ENCODE measurements at places on chromosomes 4 and X.

- DNase-seq = no peak
Observed at GRCh38 chrX:13790206-13791131, 26.4 kb downstream of the GPM6B start.

DNA sequence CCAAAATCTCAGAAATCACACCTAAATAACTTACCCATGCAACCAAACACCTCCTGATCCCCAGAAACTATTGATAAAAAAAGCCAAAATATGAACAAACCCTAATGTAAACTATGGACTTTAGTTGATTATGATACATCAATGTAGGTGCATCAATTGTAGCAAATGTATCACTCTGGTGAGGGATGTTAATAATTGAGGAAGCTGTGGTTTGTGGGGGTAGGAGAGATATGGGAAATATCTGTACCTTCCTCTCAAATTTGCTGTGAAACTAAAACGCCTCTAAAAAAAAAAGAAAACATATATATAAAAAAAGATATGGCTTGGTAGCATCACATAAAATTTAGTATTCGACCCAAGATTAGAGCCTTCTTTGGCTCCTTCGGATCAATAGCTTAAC is 144.3 kb upstream of the CPEB2 start:
- DNase-seq = no peak

DNA sequence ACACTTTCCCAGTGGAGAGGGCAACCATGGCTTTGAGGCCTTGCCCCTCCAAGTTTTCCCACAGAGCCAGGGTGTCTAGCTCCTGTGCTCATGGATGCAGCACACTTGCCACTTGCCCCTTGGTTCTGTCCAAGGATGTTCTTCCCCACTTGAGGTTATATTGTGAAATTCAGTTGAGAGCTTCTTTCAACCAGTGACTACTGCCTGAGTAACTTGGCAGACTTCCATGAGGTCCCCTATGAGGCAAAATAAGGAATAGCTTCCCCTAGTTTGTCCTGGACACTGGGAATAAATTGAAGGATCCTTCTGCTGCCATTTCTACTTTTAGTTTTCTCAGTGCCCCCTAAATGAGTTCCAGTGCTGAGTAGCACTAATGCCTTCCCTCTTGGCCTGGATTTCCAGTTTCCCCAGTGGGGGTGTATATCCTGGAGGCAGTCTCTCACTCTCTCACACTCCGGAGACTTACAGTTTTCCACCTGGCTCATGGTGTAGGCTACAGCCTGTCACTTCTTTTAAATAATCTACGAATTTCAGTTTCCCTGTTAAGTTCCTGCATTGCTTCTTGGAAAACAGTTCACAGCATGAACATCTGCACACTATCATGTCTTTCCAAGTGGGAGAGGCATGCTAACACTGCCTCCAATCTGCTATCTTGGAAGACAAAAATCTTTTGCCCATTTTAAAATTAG is 36.4 kb upstream of the ADH4 start:
- DNase-seq = no peak

DNA sequence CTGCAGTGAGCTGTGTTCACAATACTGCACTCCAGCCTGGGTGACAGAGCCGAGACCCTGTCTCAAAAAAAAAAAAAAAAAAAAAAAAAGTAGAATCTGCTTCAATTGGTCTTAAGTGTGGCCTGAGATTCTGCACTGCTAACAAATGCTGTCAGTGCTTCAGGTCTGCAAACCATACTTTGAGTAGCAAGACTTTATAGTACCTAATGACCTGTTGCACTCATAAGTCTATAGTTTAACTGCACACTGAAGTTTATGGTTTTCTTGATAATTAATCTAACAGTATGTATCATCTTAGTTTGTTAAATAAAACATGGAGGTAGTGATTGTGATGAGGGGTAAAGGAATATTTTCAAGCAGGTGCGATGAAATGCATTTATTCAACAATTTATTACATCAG is 135.6 kb downstream of the STAG2 start:
- DNase-seq = no peak

GRCh38 chrX:35562395-35562794 is 235.7 kb upstream of the MAGEB16 start:
- no peak for DNase-seq

GRCh38 chr4:76003620-76004019 is 3.7 kb downstream of the CXCL9 start:
- no peak for DNase-seq

GRCh38 chr4:143251779-143252178 is 67.1 kb downstream of the USP38 start:
- DNase-seq = no peak

DNA sequence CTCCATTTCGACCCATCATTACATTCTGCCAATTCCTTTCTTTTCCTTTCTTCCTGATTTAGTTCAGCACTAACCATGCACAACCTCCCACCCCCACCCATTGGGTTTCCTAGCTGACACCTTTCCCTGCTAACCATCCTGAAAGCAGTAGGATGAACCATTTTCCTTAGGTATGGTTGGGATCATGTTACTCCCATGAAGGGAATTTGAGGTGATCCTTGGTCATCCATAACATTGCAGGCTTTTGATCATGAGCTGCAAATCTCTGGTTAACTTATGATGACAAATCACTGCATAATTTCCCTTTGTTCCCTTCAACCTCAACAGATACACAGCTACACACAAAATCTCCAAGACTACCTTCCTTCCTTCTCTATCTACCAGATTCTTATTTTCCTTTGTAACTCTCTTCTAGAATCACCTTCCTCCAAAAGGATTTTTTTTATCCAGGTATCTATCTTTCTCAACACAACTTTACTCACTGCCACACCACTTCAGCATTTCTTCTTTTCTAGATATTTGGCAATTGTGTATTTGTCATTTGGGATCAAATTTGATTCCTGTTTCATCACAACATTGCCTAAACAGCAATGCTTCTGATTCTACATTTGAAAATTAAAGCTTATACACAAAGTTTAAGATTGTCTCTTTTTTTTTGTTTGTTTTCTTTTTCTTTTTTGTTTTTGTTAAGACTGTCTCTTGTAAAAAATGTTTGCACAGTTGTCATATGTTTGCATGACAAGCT is 145.1 kb downstream of the RBM47 start:
- DNase-seq = no peak

- no peak for DNase-seq
Observed at GRCh38 chrX:121260596-121261240, 213.3 kb downstream of the GLUD2 start.

DNA sequence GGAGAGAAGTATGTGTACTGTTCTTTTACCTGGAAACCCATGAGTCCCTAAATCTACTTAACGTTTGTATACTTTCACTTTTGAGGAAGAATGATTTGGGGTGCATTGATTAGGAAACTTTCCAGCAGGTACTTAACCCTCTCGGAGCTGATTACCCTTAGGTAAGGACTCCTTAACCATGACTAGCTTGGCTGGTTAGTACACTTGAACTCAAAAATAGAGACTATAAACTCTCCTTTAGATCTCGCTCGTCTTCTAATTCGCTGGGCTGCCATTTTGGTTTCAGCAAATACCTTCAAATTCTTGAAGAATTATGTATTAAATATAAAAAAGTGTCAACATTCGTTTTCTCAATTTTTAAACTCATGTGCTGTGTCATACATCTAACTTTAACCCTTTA is 2.0 kb downstream of the USP9X start:
- DNase-seq = no peak

DNA sequence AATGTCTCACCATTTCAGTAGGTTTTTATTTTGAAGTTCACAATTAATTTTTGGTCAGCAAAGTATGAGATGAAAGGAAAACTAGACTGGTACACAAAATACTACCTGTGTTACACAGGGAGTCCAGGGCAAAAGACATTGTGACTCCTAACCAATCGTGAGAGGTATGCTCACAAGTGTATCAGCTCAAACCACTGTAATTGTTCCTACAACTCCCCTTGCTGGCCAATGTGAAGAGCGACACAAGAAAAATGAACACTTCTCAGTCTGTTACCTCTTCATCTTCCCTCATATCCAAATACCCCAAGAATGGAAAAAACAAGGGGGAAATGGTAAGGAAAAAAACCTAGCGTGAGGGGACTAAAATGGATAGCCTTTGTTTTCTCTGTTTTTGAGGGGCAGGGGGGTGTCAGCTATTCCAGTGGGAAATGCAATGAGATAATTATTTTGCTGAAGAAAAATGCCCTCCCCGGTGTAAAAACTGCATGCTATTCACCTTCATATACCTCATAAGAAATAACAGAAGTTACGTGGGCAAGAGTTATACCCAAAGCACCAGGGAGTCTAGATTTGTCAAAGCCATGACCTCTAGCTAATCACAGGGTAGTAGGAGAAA is 30.6 kb upstream of the NSUN7 start:
- no peak for DNase-seq

DNA sequence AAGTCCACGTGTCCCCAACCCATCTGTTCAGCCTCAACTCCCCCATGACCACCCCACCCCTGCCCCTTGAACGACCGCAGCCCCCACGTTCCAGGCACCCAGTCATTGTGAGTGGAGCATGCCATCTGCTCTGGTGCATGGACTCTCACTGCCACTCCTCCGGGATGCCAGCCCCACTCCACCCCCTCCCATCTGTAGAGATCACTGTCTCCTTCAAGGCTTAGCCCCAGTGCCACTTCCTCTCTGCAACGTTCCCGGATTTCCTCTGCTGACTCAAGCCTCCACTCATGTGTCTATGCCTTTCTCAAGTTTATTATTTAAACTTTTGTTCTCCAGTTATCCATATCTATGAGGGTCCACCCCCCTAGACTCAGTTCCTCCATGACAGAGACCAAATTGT is 54.0 kb downstream of the MAML3 start:
- no peak for DNase-seq

GRCh38 chr4:77731656-77732055 is 87.5 kb downstream of the CNOT6L start:
- DNase-seq = no peak

DNA sequence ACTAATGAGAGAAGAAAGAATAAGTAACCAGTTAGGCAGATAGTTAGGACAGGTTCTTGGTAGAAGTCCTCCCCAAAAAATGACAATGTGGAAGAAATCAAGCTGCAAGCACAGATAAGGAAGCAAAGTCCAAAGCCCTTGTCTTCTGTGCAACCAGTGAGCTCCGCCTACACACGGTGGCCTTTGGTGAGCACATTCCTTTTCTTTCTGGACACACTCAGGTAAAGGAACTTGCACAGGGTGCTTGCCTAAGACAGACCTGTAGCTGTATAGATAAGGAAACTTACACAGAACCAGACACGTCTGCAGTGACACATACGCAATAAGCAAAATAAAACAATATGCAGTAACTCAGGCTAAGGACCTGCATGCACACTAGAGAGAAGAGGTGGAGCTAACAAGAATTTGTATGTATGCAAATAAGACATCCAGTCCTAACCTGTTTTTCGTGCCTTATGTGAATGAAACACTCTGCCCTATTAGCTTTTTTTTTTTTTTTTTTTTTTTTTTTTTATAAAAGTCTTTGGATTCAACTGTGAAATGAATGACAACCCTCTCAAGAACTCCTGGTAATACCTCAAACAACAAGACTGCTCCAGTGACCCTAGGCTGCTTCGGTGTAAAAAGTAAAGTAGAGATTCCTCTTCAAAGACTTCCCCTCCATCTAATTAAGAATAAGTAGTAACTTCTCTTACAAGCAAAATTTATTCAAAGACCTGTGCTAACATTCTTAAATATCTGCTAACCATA is 48.8 kb downstream of the UGT2B10 start:
- DNase-seq = no peak

- no peak for DNase-seq
Observed at GRCh38 chr4:166039822-166040221, 166.8 kb downstream of the TLL1 start.

- no peak for DNase-seq
Observed at GRCh38 chr4:171235521-171235920, 577.7 kb upstream of the GALNTL6 start.

DNA sequence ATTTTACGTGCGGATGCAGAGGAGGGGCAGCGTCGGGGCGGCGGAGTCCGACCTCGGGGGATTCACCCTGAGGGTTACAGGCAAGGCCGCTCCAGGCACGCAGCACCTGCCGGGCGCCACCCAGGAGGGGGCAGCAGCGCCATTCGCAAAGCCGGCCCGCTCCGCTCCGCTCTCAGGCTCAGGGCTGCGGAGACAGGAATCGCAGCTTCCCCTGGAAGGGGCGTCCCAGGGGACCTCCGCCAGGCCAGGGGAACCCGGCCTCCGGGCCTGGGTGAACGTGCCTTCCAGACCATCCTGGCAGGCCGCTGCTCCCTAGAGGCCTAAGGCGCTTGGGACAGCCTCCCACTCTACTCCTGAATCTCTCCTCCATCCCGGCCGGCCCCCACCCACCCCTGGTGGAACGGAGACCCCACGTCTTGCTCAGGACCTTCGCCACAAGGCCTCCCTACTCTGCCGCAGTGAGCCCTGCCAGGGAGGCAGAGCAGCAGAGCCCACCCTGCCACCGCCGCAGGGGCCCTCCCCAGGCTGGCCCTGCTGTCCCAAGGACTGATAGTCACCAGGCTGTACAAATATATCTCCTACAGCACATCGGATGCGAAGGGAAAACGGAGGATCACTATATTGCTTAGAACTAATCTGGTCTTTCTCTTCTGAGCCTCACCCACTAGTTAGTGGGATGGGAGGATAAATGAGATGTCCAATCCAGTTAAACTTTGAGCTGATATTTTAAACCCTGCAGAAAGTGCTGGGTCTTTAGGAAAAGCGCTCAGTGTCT is 115.0 kb downstream of the SMIM20 start:
- peak; percentile 12 for DNase-seq

DNA sequence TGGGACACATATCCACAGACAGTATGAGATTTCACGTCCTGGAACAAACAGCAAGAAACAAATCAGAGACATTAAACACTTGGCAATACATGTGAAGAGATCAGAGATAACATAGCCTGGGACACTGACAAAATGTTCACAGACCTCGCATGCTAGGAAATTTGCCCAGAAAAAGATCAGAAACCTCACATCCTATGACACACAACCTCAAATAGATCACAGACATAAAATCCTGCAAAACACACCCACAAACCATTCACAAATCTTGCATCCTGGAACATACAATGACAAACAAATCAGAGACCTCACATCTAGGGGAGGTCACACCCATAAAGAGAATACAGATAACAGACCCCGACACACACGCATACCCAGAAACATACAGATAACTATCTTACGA is 18.0 kb downstream of the SUV39H1 start:
- DNase-seq = no peak

DNA sequence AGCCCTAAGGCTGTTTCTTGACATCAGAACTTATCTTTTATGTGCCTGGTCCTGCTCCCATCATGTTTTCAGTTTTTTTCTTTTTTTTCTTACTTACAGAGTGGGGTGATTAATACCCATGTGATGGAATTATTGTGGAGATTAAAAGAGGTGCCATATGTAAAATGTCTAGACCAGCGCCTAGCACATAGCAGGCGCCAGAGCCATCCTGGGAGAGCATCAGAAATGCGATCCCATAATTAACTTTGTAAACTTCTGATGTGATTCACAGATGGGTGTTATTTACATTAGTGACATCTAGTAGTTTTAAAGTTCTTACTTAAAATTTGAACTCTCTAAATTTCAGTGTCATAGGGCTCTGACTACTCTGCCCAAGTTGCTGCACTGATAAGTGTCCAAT is 66.2 kb upstream of the PGRMC2 start:
- DNase-seq = no peak

DNA sequence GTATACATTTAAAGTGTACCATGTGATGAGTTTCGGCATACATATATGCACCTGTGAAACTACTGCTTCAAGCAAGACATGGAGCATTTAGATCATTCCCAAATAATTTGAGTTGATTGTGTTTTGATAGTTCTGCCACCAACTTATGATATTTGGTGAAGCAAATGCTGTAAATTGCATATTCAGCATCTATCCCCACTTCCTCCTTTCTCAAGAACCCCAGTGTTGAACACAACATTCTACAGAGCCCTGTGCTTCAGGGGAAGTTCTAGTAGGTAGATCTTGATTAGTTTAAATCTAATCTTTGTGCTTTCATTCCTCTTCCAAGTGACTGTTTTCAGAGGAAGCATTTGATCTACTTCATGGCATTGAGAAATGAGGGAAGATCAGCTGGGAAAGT is 5.4 kb upstream of the SHROOM3 start:
- DNase-seq = no peak
